Activated T-helper 1 cell treated with anti-CD3 and anti-CD28 coated beads, Interleukin-2, amount 50 U/mL, for 16 hours (primary cell): ENCODE measurements at places on chromosomes 4 and X.

DNA sequence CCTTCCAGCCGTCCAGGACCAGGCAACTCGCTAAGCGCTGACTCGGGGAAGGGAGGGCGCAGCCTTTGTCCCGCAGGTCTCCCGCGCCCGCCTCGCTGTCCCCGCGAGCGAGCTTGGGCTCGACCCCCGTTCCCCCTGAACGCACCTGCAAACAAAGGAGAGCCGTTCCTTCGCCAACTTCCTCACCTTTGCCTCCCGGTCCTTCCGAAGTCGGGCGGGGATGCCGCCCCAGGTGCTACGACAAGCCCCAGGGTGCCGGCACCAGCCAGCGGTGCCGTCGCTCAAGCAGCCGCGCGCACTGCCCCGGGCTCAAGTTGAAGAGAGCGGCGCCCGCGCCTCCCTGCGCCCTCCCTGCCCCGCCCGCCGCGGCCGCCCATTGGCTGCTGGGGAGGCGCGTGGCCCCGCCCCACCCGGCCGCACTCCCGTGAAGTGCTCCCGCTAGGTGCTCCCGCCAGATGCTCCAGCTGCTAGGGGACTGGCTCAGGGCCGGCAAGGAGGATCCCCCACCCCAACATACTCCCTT is 107.1 kb downstream of the NSUN7 start:
- DNase-seq = no peak

GRCh38 chr4:10157478-10158332 is 41.1 kb upstream of the WDR1 start:
- DNase-seq = no peak

DNA sequence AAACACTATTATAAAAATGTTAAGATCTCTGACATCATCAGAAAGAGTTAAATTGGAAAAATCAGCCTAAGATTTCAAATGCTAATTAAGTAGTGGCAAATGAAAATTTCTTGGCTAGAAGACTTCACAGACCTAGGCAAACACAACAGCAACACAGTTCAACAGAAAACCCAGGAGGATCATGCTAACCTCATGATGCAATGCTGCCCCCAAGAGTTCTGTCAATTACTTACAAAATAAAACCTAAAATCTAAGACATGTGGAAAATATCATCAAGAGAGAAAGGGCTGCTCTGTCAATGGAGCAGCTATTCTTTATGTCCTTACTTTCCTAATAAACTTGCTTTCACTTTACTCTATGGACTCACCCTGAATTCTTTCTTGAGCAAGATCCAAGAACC is 21.0 kb downstream of the S100G start:
- DNase-seq = no peak

- no peak for DNase-seq
These were observed 56.5 kb downstream of the SNX25 start for GRCh38 chr4:185265942-185266341.

DNA sequence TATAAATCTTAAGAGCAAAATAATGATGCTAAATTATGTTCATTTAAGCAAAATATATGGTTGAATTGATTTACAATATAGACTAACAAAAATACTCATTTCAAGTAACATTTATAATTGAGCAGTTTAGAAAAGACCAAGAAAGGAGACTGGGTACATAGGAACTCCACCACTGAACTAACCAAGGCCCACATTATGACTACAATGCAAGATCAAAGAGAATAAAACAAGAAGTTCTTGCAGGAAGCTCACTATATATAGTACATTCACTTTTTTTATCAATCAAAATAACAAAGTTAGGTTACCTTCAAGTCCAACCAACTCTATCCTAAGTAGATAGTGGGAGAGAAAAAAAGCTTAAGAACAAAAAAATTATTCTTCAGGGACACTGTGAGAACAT is 8.0 kb downstream of the CHIC2 start:
- no peak for DNase-seq

GRCh38 chrX:150767475-150768131 is 74.4 kb downstream of the MTMR1 start:
- no peak for DNase-seq
